Activated CD4-positive, CD25-positive, alpha-beta regulatory T cell (primary cell): ENCODE measurements at places on chromosomes 12 and 14.

DNA sequence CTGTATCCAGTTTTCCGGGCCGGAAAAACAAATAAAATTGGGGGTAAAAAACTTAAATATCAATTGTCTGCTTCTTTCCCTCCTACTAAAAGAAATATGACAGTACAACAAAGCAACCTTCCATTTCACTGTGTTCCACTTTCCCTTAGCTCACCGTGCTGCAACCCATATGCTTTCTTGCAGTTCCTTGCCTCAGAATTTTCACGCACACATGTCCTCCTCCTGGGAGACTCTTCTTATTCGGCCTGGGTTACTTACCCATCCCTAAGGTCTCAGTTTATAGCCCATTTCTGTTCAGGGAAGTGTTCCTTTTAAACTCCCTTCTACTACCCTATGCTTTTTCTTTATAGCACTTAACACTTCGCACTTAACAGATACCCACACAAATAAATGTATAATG is 4.5 kb upstream of the MAGOHB start:
- DNase-seq, result no peak

- DNase-seq, result no peak
Observed at GRCh38 chr12:122839907-122840554, 4.8 kb downstream of the HIP1R start.

- DNase-seq, result no peak
Observed at GRCh38 chr12:75756771-75757170, 245.4 kb upstream of the KRR1 start.

DNA sequence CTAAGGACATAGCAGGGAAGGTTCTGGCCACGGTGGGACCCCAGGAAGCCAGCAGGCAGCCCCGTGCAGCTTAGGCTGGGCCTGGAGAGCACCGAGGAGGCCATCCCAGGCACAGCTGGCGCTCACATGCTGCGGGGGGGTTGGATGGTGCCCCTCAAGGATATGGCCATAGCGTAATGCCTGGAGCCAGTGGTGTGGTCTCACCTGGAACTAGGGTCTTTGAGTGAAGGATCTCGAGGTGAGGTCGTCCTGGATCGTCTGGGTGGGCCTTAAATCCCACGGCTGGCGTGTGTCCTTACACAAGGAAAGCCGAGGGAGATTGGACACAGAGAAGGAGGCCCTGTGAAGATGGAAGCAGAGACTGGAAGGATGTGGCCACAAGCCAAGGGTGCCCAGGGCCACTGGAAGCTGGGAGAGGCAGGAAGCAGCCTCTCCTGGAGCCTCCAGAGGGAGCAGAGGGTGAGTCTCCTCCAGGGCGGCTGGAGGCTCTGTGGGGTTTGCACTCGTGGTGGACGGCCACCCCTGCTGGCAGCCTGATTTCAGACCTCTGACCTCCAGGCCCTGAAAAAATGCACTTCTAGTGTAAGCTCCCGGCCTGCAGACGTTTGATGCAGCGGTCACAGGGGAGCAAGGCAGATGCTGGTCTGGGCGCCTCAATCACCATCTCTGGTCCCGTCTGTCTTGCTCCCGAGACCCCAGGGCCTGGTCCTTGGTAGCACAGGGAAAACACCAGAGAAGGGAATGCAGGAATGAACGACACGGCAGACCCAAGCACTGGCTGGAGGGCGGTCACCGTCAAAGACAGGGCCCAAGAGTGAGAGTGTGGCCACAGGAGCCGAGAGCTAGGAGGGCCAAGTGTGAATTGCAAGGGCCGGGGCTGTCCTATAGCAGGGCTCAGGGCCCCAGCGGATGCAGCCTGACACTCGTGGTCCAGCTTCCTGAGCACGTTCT is 218.6 kb downstream of the KIF26A start:
- no peak for DNase-seq

DNA sequence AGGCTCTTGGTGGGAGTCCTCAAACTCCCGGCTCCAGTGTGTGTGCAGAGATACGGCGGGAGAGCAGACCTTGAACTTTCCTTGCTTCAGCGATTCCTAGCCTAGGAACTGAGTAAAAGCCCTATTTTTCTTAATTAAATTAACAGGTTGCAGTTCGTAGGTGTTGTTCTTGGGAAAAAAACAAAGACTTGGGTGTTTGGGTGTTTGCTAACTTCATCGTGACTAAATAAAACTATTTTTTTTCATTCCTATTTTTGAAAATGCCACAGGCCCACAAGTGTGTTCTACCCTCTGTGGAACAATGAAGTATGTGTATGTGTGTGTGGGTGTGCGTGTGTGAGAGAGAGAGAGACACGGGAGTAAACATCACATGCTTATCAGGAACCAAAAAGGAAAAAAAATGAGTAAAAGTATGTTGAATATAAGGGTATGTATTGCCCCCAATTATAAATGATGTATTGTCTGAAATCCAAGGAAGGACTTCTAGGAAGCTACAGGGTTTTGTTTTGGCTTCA is 651 bp downstream of the TMEM117 start:
- DNase-seq, result no peak

GRCh38 chr14:32233260-32233659 is 30.2 kb upstream of the RNU6-8 start:
- DNase-seq, result no peak

DNA sequence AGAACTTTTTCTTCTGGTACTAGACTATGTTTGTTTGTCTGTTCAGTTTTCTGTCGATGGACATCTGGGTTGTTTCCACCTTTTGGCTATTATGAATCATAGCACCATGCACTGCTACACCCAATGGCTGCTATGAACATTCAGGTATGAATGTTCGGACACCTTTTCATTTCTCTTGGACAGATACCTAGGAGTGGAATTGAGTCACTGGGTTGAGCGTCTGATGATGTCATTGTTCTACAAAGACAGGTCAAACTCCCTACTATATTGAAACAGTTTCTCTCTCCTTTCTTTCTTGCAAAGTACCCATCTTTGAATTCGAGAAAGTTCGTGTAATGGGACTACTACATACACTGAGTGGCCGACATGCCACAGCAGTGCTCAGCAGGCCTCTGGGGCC is 44.7 kb downstream of the KCTD10 start:
- DNase-seq, result no peak

GRCh38 chr14:83483063-83483462 is 1949.4 kb upstream of the SEL1L start:
- DNase-seq, result no peak

DNA sequence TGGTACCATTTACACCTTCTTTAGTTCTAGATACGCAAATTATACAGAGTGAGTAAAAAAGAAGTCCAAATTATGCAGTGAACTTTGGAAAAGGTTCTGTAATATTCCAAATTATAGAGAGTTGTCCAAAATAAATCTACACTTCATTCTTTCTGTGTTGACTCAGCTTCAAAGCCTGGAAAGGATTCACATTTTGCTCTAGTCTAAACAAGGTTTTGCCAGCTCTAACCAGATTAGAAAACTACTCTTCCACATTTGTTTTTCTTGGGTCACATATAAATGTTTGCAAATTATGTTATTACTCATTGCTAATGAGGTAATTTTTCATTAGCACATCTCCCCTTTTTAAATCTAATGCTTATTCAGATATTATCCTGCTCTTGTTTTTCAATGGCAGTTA is 1562.4 kb upstream of the SEL1L start:
- DNase-seq, result no peak

- no peak for DNase-seq
Observed at GRCh38 chr12:86663716-86664115, 407.5 kb upstream of the MGAT4C start.

DNA sequence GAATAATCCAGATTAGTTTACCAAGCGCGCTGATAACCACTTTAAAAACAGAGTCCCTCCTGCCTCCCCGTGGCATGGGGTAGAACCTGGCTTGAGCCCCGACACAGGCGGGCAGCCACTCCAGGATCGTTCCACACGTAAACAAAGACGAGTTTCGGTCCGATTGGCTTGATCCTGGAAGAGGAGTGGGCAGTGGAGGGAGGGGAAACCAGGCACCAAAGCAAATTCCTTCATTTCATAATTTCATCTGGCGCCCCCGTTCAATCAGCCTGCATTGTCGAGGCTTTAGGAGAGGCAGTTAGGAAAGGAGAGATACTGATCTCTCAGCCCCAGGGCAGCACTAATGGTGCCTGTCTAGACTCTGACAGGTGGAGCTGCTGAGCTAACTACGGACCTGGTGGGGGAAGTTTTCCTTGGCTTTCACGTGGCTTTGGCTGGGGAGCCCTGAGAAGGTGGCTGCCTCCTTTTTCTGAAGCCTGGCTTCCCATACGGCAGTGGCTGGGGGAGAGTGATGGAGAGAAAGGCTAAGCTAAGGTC is 751 bp upstream of the GPRC5A start:
- DNase-seq, result no peak
